Anterior cingulate cortex (tissue), 58 donors: ENCODE measurements at places on chromosomes 1 and 21.

DNA sequence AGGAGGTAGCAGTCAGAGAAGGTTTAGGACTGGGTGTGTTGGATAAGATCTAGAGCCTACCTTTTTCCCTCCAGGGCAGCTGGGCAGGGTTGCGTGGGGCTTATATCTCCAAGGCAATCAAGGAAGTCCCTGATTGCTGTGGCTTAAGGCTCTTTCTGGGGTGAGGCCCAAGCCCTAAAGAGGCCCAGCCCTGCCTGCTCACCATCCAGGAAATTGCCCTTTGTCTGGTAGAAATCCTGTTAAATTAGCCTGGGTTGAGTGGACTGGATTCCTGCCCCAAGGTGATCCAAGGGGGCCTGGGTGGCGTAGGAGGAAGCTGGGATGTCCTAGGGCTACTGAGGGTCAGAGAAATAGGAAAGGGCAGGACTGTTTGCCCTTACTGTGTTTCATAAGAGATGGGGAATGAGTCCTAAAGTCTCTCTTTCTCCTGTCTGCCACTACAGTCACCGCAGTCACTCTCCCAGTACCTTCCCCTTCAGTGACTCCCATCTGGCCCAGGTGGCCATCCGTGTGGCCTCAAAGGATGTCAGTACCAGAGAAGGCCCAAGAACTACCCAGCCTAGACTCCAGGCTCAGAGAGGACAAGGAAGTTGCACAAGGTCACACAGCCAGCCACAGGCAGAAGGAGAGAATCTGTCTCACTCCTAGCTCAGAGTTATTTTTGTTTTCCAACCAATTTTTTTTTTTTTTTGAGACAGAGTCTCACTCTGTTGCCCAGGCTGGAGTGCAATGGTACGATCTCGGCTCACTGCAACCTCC lies 25.8 kb downstream of the MFSD2A start:
- DNase-seq: no peak

DNA sequence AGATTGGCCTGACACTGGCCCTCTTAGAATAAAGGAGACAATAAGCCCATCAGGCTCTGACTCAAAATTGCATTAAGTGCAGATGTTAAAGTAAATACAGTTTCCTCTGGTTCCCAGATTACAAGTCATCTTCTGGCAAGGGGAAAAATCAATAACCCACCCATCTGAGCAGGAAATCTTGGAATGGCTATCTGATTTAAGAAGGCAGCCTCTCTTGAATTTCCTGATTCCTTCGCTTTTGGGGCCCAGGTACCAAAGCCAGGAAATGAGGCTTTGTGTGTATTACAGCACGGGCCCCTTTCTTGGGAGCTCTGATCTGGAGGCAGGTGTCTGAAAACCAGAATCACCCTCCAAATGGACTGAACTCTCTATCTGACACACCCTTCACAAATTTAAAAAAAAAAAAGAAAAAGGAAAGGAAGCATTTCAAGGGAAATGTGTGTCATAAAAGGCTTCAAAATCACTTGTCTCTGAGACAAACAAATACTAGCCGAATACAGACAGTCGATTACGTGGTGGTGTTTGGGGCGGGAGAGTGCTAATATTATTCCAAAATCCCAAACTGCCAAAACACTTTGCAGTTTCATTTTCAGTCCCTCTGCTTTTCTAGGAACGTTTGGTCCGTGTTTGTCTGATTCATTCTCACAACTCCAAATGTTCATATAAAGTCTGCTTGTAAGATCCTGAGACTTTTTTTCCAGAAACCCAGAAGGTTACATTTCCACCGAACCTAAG lies 240.9 kb upstream of the CAMK1G start:
- no peak for DNase-seq

GRCh38 chr1:58815686-58816071 lies 31.8 kb upstream of the JUN start:
- no peak for DNase-seq

- DNase-seq: no peak
Measured at GRCh38 chr1:243469497-243469896, 213.7 kb downstream of the SDCCAG8 start.

- no peak for DNase-seq
Measured at GRCh38 chr1:6928106-6928885, 143.0 kb downstream of the CAMTA1 start.

DNA sequence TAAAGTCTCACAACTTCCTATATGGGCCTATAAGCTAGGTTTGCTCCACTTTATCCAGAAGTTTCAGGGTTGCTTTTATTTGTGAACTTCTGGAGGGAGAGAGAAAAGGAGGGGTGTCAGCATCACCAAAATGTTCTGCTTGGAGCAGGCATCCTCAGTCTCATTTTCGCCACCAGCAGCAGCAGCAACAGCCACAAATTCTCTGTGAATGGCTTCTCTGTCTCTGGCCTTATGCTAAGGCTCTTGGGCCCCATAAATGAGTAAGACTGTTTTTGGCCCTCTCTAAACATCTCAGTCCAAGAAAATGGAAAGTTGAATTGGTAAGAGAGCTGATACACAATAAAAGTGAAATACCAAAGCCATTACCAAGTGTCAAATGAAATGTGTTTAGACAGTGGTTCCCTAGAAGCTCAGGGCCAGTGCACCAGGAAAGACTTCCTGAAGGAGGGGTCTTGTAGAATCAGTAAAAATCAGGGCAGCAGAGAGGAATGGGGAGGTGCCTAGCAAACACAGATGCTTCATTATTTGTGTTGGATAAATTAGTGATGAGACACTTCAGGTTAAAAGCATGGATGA lies 53.0 kb upstream of the SPATA6 start:
- no peak for DNase-seq

GRCh38 chr1:118115567-118116295 lies 69.3 kb downstream of the SPAG17 start:
- no peak for DNase-seq

GRCh38 chr1:95007687-95008086 lies 65.1 kb downstream of the ALG14 start:
- DNase-seq: no peak

- DNase-seq: no peak
Measured at GRCh38 chr1:88773540-88774150, 89.6 kb downstream of the PKN2 start.

DNA sequence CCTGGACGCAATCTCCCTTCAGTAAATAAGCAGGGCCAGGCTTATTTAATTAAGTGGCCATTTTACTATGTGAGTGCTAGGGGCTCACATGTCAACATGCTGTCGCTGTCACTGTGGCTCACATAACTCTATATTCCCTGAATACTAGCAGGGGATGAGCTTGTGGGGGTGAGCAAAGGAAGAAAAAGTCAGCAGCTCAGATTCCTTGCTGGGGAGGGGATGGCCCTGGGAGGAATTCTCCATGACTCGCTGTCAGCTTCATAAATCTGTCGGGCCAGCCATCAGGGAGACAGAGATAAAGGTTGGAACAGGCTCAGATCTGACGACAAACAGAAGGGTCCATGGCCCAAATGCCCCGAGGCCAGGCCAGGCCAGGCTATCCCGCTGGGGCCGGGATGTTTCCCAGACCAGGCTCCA lies 26.0 kb upstream of the PLEKHG5 start:
- DNase-seq: no peak

- DNase-seq: no peak
Measured at GRCh38 chr1:31662463-31662862, 17.8 kb upstream of the PEF1 start.

DNA sequence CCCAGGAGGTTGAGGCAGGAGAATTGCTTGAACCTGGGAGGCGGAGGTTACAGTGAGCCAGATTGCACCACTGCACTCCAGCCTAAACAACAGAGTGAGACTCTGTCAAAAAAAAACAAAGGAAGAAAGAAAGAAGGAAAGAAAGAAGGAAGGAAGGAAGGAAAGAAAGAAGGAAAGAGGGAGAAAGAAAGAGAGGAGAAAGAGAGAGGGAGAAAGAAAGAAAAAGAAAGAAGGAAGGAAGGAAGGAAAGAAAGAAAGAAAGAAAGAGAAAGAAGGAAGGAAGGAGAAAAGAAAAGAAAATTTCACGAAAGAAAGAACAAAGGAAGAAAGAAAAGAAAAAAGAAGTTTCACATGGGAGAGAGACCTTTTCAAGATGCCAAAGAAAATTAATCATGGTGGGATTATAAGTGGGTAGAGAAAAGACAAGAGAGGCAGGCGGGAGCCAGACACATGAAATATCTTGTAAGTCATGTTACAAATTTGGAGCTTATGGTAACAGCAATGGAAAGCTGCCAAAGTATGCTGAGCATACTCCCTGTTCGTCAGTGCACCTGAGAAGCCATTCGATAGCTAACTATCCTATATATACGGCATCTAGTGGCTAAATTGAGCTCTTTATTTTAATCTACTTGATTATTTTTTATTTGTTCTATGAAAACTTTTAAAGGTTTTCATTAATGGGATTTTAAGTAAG lies 41.3 kb upstream of the TNFSF4 start:
- DNase-seq: no peak

DNA sequence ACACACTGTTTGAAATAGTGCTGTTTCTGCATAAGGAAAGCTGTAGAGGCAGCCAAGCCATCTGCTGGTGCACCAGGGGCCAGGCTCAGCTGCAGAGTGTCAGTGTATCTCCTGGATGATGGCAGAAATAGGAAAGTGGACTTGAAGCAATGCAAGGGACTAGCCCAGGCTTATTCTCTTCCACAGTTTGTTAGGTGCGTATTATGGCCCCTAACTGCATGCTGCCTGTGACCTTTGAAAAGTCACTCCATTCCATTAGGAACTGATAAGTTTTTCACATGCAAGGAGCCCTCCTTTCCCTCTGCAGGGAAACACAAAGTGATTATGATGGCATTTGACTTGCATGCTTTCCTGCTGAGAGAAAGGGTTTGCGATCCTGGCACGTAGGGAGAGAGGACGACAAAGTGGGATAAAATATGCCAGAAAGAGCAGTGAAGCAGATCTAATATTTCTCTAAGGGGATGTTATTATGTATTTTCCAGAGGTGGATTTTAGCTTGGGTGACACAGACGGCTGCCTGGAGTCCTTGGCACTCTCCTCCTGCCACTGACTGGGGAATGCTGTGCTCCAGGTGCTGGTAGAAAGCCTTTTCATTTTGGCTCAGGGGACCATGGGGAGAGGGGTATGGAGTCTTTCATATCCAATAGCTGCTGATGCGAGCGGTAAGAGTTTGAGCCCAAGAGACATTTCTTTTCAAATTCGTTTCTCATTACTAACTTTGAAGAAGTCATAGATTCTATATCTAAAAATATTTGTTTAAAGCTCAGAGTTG lies 402.1 kb upstream of the B3GALT2 start:
- DNase-seq: no peak

- DNase-seq: no peak
Measured at GRCh38 chr1:52633291-52633754, 355 bp downstream of the SHISAL2A start.

DNA sequence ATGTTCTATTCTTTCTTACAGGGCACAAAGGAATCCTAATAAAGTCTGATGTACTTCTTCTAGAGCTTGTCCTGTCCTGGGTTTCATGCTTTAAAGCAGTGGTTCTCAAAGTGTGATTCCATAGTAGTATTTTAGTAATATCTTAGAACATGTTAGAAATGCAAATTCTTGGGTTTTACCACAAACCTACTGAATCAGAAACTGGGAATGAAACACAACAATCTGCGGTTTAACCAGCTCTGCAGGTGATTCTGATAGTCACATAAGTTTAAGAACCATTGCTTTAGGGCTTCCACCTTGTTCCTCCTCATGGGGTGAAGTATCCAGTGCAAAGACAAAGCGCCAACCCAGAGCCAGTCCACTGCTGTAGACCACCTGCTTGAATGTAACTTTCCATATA lies 41.1 kb downstream of the NGF start:
- no peak for DNase-seq
